ENCODE measurements at places on chromosomes 7 and 10. TPM values are rescaled to one million over a fixed set of nuclear protein-coding genes. Genes with fewer than 3 reads are reported as not detected.
A peak's percentile ranks its signal among the peaks of the same experiment; 100 is the strongest.

- DNase-seq: no peak
Measured at GRCh38 chr10:92799568-92799967, 48.8 kb upstream of the EXOC6 start.

DNA sequence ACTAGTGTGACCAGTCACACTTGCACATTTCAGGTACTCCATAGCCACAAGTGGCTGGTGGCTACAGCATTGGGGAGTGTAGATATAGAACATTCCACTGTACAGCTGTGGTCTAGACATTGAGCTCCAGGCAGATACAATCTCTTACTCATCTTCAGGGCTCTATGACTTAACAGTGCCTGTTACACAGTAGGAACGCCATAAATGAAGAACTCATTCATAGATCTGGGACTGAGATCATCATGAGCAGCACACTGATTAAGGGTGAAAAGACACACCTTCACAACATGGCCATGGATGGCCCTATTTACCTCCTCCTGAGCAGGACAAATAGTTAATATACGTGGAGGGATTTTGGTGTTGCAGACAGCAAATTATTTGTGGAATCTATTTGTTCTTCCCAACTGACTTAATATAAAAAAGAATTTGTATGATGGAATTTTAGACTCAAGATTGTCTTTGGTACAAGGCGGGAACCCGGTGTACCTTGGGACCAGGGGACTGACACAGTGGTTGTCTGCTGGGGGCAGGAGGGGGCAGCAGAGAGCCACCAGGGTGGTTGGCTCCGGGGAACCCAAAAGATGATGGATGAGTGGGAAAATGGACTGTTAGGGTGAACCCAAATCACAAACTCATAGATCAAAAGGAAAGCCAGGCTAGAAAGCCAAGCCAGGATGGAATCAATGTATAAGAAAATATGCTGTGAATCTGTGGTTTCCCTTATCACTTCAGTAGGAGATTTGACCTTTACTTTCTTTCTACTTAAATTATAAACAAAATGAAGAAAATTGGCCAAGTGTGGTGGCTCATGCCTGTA, 24.3 kb upstream of the CPA2 start:
- peak; percentile 66 for DNase-seq

DNA sequence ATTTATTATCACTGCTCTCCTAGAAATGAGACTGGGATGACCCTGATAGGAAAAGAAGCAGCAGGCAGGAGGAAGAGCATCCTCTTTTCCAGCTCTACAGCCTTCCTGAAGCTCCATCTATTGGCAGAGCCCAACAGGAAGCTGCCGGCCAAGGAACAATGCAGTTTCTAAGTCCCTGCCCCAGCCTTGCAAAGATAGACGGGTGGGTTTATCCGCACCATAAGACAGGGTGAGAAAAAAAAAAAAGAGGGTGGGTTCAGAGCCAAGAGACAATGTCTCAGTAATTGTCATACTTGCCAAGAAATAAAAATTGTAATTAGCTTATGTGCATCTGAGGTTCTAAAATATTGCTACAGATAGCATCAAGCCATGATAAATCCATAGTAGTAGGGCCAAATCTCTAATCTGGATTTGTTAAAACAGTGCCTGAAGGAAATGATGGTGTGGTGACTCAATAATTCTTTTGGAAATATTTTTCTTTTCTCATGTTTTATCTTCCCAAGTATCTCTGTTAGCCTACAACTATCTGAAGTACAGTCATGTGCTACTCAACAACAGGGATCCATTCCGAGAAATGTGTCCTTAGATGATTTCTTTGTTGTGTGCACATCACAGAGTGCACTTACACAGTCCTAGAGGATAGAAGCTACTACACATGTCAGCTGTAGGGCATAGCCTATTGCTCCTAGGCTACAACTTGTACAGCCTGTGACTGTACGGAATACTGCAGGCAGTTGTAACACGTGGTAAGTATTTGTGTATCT, 242.9 kb upstream of the CXCL12 start:
- DNase-seq: no peak

The LYZL2 gene
- total RNA-seq: not detected

All from left colon (tissue), 2 donors.